Keratinocyte (primary cell): ENCODE measurements at places on chromosomes 16 and 17. TPM values are rescaled to one million over a fixed set of nuclear protein-coding genes. Genes with fewer than 3 reads are reported as not detected.

Gene PNMT
- polyA plus RNA-seq: not detected in 3 replicates

Gene CCDC144A
- 0.26 to 0.53 TPM (median 0.30 TPM) in 3 replicates for polyA plus RNA-seq

- DNase-seq: no peak
- peaks cover 20% of the 10 kb centered on the region for H3K4me1 ChIP-seq
- H3K27me3 ChIP-seq: no peaks in the 10 kb centered on the region
- peak overlapping the region; percentile 75 for H3K27ac ChIP-seq
- peak overlapping the region; percentile 10 for H3K4me3 ChIP-seq
Measured at GRCh38 chr17:8225813-8226535, 15.6 kb upstream of the AURKB start.

GRCh38 chr16:11118479-11118878, 137.5 kb downstream of the SOCS1 start:
- no peak overlapping the region for H3K27ac ChIP-seq
- no peaks in the 10 kb centered on the region for H3K36me3 ChIP-seq
- no peak overlapping the region for H3K4me3 ChIP-seq
- no peak for DNase-seq

- no peak overlapping the region for H3K4me3 ChIP-seq
- H3K27me3 ChIP-seq: no peaks in the 10 kb centered on the region
- DNase-seq: no peak
- H3K4me1 ChIP-seq: peaks cover 37% of the 10 kb centered on the region
- H3K27ac ChIP-seq: no peak overlapping the region
- peaks cover 14% of the 10 kb centered on the region for H3K36me3 ChIP-seq
Measured at GRCh38 chr17:44202756-44203155, 3.1 kb upstream of the ATXN7L3 start.

- H3K36me3 ChIP-seq: no peaks in the 10 kb centered on the region
- no peaks in the 10 kb centered on the region for H3K4me1 ChIP-seq
- DNase-seq: no peak
- no peaks in the 10 kb centered on the region for H3K27me3 ChIP-seq
- no peak overlapping the region for H3K27ac ChIP-seq
Measured at GRCh38 chr16:56269811-56270684, 78.8 kb downstream of the GNAO1 start.

DNA sequence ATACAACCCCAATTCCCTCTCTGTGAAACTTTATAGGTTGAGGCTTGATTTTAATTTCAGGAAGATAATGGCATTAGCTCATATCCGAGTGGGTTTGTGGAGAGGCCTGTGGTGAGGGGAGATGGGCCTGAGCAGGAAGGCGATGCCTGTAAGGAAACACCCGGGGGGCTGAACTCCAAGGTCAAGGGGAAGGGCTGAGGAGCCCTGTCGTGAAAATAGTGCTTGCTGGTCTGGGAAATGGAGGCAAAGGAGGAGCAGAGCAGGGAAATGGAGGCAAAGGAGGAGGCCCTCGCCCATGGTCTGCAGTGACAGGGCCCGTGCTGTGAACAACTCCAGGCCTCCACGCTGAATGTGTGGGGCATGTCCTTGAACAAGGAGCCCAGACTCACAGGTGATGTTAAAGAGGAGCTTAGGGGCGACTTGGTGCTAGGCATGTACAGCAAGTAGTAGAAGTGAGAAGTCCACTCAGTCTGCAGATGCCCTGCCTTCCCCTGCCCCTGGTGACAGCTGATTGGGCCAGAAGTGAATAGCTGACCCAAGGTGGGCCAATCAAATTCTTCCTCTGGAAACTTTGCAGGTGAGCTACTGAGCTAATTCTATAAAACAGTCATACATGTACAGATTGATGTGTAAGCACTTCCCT, 38.1 kb downstream of the MRPS23 start:
- H3K4me1 ChIP-seq: peaks cover 19% of the 10 kb centered on the region
- no peak for DNase-seq
- no peaks in the 10 kb centered on the region for H3K36me3 ChIP-seq

DNA sequence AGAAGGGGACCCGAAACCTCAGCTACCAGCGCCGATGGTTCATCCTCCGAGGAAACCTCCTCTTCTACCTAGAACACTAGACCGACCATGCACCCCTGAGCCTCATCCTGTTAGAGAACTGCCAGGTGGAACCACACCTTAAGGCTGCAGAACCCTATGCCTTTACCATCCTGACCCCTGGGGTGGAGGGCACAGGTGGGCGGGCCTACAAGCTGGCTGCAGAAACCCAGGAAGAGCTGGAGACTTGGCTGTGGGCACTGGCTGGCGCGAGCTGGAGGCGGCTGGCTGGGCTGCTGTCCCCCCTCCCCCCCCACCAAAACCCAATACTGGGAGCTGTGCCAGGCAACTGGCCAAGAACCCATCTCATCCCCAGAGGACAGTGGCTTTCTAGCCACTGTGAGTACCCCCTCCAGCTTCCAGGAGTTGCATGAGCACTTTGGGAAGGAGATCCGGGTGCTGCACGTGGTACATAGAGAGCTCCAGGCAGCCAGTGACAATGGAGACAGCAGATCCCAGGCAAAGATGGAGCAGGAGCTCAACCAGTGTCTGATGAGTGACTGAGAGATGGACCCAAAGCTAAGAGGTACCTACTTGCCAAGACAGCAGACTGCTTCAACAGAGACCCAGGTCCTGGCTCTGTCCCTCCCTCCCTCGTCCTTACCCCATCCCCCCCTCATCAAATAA, 1.4 kb upstream of the CD2BP2 start:
- no peak for DNase-seq
- H3K4me3 ChIP-seq: no peak overlapping the region
- no peaks in the 10 kb centered on the region for H3K27me3 ChIP-seq
- H3K27ac ChIP-seq: no peak overlapping the region
- peaks cover 36% of the 10 kb centered on the region for H3K36me3 ChIP-seq

DNA sequence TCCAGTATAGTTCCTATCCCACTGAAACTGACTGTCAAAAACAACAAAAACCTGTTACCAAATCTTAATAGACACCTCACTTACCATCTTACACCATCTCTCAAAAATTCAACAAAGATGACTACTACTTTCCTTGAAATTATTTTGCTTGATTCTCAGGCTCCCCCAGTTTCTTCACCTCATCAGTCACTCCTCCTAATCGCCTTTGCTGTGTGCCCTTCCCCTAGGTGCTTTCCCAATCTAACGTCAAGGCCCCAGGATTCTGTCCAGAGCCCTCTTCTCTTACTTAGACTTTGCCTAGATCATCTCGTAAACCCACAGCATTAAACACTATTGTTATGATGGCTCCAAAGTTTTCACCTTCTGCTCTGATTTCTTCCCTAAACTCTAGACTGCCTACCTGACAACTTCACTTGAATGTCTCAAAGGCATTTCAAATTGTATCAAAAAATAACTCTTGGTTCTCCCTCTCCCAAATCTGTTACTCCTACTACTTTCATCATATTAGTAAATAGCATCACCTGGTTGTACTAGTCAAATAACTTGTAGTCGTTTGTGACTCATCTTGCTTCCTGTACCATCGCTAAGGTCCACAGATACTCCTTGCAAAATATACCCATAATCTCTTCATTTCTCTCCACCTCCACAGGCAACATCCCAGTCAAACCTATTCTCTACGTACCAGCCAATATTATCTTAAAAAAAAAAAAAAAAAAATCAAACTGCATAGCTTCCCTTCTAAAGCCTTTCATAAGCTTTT, 18.0 kb downstream of the C16orf87 start:
- H3K36me3 ChIP-seq: no peaks in the 10 kb centered on the region
- no peak overlapping the region for H3K27ac ChIP-seq
- peaks cover 7% of the 10 kb centered on the region for H3K4me1 ChIP-seq
- no peak overlapping the region for H3K4me3 ChIP-seq

- no peak overlapping the region for H3K27ac ChIP-seq
- H3K36me3 ChIP-seq: no peaks in the 10 kb centered on the region
- H3K27me3 ChIP-seq: no peaks in the 10 kb centered on the region
- H3K4me3 ChIP-seq: no peak overlapping the region
- no peak for DNase-seq
Measured at GRCh38 chr16:21214086-21214485, 2.7 kb upstream of the ZP2 start.

DNA sequence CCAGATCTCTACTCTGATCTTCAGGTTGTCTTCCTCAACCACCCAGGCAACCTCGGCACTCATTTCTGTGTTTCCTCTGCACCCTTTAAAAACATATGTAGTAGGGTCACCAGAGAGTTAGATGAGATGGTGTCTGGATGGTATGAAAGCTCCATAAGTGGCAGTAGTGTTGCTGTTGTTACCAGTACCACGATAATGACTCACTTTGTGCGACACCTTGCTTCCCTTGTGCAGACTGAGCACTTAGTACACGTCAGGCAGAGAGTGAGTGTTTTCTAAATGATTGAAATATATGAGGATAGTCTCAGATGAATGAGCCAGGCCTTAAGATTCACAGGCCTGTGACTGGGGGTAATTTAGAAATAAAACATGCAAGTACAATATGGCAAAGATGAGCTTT, 188.7 kb downstream of the MAF start:
- H3K27ac ChIP-seq: no peak overlapping the region
- no peak for DNase-seq
- peaks cover 3% of the 10 kb centered on the region for H3K4me1 ChIP-seq
